ENCODE measurements at places on chromosomes 1 and 21.

- DNase-seq, result no peak
Measured at GRCh38 chr1:60225486-60225885, 151.9 kb upstream of the C1orf87 start.

DNA sequence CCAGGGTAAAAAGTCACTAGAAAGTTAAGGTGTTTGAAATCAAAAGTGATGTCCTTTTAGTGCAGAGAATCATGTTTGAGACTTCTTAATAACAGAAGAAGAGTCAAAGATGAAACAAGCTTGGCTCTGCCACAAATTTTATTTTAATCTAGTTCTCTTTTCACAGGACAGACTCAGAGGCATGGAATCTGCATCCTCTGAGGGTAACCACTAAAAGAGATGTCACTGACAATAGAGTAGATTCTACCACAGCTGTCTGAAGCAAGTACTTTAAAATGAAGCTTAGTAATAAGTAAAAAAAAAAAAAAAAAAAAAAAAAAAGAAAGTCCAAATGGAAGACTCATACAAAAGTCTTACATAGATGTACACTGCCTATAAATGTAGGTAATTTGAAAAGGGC lies 519.7 kb upstream of the PRMT6 start:
- DNase-seq, result no peak

DNA sequence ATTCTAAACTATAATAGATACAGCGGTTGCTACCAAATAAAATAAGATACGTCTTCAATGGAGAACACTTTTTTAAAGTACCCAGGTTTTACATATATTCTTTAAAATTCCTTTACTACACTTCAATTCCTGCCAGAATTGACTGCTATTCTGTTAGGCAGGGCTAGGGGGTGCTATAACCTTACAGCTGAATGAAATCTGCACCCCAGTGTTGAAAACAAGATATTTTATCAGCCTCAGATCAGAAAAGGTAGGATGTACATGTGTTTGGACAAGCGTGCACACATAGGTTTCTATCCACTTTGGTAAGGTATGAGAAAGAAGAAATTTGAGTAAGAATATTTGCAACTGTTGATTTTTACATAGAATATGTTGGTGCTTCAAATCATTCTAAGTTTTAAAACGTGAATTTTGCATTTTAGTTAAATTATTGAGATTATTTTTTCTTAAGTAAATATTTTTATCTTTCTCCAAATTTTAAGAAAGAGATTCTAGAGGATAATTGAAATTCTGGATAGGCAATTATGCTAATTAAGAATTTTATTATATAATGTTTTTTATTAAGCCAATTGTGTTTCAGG lies 490.8 kb upstream of the ADGRL4 start:
- DNase-seq, result peak; percentile 17

GRCh38 chr1:115655306-115655663 lies 13.5 kb downstream of the VANGL1 start:
- no peak for DNase-seq

DNA sequence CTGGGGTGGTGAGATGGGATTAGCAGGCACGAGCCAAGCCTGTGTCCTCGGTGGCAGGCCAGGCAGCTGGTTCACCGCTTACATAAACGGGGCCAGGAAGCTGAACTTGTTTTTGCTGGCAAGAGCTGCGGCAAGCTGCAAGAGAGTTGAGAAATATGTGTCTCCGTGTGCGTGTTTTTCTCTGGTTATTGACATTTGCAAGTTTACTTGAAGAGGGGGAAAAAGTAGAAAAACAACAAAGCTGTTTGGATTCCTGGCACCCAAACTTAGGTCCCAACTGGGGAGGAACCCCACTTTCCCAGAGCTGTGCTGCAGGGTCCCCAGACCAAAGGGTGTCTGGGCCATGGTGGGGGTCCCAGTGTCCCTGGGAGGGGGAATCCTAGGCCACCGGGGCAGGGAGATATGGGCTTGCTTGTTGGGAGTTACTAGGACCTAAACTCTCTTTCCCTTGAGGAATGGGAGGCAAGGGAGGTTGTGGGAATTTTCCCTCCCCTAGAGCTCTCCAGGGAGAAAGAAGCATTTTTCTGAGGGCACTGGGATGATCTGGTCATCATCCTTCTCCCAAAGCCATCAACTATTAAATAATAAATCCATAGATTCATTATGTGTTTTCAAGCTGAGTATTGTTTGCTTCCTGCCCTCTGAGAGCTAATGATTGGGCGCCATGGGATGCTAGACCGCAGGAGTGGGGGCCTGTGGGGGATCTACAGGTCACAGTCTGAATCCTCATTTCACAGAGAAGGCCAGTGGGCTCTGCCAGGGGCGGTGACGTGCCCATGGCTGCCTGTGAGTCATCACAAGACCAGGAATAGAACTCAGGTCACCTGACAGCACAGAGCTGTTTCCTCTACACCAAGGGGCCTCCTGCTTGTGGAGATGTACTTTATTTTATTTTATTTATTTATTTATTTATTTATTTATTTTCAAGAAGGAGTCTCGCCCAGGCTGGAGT lies 14.8 kb downstream of the IL6R start:
- DNase-seq, result no peak

GRCh38 chr1:101945884-101946283 lies 50.8 kb downstream of the OLFM3 start:
- no peak for DNase-seq

DNA sequence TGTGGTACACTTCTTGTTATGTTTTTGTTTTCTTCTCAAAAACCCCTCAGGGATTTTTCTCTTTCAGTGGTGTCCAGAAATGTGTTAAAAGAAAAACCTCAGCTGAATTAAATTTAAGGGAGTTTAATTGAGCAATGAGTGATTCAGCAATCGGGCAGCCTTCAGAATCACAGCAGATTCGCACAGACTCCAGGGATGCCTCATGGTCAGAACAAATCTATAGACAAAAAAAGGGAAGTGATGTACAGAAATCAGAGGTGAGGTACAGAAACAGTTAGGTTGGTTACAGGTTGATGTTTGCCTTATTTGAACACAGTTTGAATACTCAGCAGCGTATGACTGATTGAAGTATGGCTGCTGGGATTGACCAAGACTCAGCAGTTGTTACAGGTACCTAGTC lies 86.2 kb downstream of the TLR5 start:
- DNase-seq, result no peak

GRCh38 chr1:171397851-171398469 lies 84.0 kb downstream of the FMO4 start:
- DNase-seq, result no peak

GRCh38 chr1:234256359-234256758 lies 116.9 kb upstream of the COA6 start:
- no peak for DNase-seq

DNA sequence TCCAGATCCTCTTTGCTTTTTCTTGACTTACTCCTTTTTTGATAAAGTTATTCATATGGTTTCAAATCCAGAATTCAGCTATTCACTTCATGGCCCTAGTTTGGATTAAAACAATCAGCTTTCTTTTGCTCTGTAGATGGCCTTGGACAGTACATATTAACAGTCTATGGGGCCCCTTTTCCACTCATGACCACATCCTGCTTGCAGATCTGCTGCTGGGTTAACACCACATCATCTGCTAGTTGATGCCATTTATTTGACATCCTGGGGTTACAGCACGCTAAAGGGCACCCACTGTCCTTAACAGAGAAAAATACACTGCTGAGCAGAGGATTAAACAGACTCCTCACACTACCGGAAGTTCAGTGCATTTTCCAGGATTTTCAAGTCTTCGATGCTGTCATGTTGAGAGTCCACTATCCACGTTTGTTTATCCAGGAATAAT lies 941 bp upstream of the IFI16 start:
- no peak for DNase-seq

GRCh38 chr1:102799496-102799895 lies 308.8 kb downstream of the COL11A1 start:
- no peak for DNase-seq

- no peak for DNase-seq
Measured at GRCh38 chr1:170156594-170156993, 10.8 kb downstream of the NTMT2 start.

DNA sequence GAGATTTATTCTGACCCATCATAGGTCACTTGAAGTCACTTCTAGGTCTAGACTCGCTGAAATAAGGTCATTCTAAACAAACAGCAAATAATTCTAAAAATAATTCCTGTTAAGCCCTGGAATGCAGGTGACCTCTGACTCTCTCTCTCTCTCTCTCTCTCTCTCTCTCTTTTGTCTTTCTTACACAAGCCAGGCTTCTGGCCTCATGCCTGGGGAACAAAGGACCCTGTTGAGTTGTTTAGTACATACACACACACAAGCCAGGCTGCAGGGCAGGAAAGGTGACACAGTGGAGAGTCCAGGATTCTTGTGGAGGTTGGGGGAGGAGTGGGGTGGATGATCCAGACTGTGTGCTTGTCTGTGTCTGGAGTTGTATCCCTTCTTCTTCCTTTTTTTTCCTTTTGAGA lies 4.0 kb upstream of the MEX3A start:
- no peak for DNase-seq

GRCh38 chr1:71786218-71786617 lies 496.1 kb downstream of the NEGR1 start:
- no peak for DNase-seq

- DNase-seq, result no peak
Measured at GRCh38 chr1:52665006-52665941, 32.3 kb downstream of the SHISAL2A start.

DNA sequence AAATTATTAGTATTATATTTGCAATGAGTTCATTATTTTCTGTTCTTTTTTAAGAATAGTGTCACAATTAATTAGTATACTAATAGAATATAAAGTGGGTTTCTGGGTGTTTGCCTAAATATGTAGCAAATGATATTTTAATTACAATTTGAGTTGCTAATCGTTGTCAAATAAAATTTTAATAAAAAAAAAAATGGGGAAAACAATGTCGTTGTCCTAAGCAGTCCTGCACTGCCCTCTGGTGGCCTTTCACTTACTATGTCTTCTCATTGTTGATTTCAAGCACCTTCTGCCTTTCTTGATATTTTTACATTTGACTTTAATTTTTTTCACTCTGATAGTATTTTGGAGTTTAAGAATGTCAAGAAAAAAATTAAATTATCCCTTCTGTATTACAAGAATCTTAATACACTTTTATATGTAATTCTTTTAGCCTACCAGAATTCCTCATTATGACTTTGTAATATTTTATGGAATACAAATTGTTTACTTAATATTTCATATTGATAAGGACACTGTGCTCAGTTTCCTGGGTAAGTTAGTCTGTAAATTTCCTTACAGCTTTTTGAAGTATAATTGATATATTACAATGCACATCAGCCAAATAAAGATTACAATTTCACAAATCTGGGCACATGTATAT lies 104.5 kb upstream of the FMN2 start:
- DNase-seq, result no peak

DNA sequence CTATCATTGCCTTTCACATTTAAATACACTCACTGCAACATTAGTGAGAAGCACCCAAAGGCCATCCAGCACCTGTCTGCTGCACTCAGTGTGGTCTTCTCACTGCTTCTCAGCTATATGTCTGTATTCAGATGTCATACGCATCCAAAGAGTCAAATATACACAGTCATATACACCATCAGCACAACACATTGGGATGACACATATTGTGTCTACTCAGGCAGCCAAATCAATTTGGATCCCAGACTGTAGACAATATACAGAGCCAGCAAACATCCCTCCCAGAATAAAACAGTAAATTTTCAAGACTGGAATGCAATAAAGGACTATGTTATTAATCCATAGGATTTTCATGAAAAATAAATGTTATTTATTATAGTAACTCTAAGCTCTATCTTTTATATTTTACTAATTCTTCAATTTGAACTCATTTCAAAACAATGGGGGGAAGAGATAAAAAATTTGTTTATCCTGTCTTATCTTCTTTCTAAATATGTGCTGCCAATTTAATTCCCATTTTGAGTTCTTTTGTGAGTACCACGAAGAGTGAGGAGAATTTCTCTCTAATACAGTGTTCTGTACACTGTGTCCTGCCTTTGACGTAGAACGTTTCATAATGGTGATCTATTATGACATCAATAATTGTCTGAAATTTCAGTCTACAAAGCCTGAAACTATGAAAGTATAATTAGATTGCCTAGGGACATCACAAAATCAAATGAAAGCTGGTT lies 602.2 kb upstream of the CXADR start:
- no peak for DNase-seq

- no peak for DNase-seq
Measured at GRCh38 chr1:165898837-165899236, 71.4 kb downstream of the UCK2 start.

DNA sequence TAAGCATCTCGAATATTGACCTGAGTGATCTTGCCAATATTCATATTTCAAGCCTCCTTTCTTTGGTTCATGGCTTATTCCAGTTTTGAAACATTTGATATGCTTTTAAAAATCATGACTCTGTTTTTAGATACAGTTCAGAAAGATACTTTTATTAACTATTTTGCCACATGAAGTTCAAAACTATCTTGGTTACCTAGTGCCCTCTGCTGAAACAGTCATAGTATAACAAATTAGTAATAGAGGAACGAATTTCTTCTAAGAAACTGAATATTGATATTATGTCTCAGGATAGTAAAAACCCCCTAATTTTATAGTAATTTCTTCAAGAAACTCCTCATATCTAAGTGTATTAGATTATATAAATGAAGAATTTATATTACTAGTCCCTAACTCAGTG lies 52.6 kb upstream of the RC3H1 start:
- DNase-seq, result no peak

- DNase-seq, result no peak
Measured at GRCh38 chr21:25925936-25926335, 191.2 kb downstream of the GABPA start.

GRCh38 chr1:60577029-60577428 lies 503.5 kb upstream of the C1orf87 start:
- no peak for DNase-seq

DNA sequence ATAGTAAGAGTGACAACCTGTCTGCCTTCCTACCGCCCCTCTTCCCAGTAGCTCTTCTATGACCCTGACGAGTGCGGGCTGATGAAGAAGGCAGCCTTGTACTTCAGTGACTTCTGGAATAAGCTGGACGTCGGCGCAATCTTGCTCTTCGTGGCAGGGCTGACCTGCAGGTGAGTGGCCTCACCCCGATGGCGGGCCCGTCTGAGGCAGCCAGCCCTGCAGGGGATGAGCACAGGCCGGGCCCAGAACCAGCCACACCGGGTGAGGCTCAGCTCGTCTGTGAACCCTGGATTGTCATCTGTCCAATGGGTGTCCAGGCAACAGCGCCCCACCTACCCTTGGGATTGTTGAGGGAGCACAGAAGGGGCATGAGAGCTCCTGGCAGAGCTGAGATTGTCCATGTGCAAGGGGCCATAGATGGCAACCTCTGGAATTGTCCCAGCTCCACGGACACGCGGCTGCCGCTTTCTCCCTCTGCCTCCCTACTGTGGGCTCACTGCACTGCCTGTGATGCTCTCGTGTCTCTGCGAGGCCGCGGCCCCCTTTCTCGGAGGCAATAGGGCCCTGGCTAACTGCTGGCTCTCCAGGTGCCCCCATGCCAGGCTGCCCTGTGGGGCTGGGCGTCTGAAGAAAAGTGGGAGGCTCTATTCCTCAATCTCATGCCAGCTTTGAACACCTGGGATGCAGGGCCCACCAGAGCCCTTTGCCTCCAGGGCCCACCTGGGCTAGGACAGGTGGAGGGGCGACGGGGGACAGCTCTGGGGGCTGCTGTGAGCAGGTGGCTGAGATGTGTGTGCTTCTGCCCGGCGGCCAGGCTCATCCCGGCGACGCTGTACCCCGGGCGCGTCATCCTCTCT lies 50.0 kb upstream of the LRRC3 start:
- DNase-seq, result no peak

All from GM19239 (cell line).